Hindlimb muscle (tissue), 1 donor: ENCODE measurements at places on chromosomes 7 and 10. TPM values are rescaled to one million over a fixed set of nuclear protein-coding genes. Genes with fewer than 3 reads are reported as not detected.
A peak's percentile ranks its signal among the peaks of the same experiment; 100 is the strongest.

DNA sequence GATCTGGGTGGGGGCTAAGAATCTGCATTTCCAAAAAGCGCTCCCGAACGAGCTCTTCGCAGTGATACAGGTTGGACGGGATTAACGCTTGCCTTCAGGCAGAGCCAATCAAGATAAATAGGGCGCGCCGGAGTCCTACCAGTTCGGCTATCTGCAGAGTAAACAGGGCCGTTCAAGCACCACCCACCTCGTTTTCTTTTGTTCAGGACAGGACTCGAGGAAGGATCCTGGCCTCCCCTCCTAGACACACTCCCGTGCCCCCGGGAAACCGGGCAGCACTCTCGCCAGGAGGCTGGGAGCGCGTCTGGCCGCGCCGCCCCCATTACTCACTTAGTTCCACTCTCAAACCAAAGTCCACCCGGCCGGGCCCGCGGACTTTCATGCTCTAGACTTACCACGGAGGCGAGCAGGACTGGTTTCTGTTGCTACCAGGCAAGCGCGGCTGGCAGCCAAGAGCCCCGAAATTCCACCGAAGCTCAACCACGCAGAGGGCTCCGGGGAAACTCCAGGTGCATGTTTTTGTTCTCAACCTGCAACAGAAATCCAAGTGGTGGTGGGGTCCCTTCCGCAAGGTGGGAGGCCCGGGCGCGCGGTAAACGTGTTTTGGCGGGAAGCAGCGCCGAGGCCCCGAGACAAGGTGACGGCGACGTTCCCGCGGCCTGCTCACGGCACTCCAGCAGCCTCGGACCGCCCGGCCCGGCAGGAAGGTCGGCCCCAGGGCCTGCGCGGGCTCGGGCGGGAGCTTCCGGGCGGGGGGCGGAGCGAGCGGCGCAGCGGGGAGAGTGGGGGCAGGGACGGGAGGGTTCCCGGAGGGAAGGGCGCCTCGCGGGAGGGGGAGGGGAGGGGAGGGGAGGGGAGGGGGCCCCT is 12.7 kb downstream of the HNRNPF start:
- peak; percentile 80 for DNase-seq

Gene HIP1
- polyA plus RNA-seq = 25.2 TPM

DNA sequence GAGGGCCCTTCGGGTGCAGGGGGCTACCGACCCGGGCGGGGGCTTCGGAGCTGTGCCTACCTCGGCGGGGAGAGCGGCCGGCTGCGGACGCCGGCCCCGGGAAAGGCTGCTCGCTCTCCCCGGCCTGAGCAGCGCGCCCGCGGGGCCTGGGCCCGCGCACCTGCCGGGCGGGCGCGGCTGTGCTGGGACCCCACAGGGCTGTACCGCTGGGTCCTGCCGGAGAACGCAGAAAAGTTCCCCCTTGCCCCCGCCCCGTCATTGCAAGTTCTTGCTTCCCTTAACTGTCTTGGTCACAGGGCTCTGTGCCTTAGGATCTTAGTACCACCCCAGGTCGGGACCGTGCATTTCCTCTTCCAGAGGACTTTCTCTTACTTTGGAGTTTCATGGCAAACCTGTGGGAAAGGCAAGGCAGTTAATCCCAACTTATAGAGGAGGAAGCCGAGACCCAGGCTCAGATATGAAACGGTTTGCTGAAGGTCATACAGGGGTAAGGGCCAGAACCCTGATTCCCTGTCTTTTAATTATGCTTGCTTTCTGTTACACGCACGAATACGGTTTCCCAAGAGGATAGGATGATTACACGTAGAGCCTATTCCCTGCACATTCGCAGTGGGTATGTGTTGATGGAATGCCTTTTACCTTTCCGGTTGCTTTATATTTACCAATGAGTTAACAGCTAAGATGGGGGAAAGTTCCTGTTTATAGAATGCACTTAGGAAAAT is 652 bp downstream of the PCGF5 start:
- peak; percentile 17 for DNase-seq

- DNase-seq = peak; percentile 82
These were observed at the start of gene STK32C for GRCh38 chr10:132307823-132308586. STK32C (minus strand) TSS chr10:132307950; CDS start chr10:132307833, 117 bp downstream.

DNA sequence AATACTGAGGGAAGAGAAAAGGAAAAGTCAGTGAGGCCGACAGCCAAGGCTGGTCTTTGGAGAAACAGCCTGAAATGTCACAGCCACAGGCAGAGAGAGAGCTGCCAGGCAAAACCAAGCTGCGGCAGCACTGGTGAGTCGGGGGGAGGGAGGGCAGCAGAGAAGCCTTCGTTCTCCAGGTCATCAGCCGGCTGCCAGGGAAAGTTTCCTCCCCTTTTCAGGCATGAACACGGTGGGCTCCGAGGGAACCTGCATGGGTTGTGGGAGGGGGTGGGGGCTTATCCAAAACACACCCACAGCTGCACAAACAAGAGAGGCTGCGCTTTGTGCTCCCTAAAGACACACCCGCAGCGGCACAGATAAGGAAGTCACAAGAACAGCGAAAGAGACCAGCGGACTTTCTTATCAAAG is 62.3 kb upstream of the NKX6-2 start:
- no peak for DNase-seq

GRCh38 chr7:127674361-127674760 is 22.4 kb downstream of the SND1 start:
- no peak for DNase-seq

DNA sequence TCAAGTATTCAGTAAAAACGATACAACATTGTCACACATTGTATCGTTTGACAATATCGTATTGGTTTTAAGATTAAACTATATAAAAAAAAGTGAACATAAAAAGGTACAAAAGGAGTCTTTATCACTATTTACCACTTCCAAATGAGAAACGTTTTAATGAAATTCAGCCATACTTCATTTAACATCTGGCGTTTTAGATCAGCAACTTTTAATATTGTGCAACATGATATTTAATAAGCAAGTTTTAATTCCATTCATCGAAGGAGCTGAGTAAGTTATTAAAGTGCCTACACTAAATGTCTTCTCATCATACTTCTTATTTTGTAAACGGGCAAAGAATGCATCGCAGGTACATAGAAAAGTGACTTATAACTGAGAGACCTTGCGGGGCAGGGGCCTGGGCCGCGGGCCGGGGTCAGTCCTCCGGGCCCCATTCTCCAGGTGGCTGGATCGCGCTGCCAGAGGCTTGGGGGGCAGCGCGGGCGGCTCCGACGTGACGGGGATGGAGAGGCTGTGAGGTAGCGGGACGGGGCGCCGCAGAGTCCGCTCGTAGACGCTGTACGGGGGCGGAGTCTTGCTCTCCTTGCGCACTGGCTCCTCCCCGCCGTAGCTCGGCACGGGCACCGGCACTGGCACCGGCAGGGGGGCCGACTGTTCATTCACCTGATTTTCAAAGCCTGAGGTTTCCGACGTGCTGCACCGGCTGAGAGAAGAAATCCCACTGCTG is 165.8 kb upstream of the IMMP2L start:
- no peak for DNase-seq

Gene CYP26A1
- polyA plus RNA-seq = not detected

Gene NAT16
- polyA plus RNA-seq = not detected

Gene TMEM196
- not detected for polyA plus RNA-seq

GRCh38 chr10:31076610-31076988 is 44.9 kb upstream of the ZNF438 start:
- no peak for DNase-seq

DNA sequence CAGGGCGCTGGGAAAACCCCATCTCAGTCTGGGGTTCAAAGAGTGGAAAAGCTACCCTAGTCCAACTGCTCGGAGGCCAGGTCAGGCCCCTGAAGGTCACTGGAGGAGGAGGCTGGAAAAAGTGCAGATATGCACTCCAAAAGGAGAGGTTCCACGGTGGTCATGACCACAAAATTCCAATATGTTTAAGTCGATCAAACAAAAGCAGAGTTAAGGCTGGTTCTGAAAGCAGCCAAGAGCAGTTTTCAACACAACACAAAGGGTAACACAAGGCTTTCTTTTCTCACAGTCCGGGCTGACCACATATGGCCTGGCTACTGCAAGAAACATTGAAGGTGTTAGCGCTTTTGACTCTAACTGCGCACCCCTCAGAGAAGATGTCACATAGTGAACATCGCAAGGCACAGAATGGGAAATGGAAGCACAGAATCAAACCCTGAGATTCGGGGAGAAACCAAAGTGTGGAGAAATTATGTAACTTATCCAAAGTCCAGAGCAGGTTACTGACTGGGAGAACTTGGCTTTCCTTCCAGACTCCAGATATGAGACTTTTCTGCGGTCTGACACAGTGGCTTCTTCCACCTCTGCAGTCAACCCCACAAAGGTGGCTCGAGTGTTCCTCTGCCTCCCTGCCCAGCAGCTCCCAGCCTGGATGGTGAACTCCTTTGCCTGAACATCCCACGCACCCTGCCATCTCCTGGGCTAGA is 1.3 kb upstream of the GRB10 start:
- DNase-seq = no peak

- DNase-seq = no peak
These were observed 315.8 kb upstream of the ZNF32 start for GRCh38 chr10:43964486-43964885.

Gene CDC14C
- not detected for polyA plus RNA-seq

Gene TCAF2
- 22.4 TPM for polyA plus RNA-seq

DNA sequence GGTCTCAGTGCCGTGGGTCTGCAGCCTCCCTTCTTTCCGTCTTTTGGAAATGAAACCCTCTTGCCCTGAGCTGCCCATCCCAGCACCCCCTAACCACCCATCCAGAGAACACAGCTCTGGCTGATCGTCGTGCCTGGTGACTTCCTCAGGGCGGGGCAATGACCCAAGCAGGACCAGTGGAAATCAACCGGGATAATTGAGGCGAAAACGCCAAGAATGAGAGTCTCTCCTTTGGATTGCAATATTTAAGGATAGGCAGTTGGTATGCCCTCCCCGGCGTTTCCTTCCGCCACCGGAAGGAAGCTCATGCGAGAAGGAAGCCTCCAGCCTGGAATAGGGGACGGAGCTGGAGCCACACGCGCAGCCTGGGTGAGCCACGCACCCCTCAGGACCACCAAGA is 73.7 kb upstream of the PFKP start:
- no peak for DNase-seq

Gene MSS51
- polyA plus RNA-seq = 47.4 TPM

DNA sequence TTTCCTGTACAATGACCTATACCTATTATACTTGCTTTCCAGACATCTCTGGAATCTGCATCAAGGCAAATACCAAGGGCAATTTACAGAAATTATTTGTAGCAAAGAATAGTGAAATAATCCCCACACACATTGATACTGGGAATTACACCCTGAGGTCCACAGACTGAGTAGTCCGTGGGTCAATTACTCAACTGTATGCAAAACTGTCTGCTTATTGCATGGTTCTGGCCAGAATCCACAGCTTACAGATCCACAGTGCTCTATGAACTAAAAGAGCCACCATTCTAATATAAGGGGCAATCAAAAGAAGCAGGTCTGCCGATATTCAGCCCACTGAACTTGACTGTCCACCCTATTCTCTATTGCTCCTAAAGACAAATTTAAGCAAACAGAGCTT is 5.7 kb downstream of the CHCHD3 start:
- no peak for DNase-seq

DNA sequence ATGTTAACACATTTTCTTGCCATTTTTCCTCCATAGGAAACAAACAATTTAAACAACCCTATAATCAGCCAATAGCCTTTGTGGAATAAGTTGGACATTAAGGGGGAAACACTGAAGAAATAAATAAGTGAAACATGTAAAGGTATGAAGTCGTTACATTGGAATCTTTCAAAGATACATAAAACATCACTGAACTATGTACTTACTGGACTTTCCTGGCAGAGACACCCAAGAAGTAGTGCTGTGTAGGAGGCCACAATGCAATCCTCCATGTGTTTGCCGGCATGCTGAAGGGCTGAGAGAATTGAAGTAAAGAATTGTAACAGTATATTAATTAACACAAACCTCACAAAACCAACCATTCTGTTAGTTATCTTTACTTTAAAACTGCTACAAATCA is 76.5 kb upstream of the GRID1 start:
- no peak for DNase-seq

DNA sequence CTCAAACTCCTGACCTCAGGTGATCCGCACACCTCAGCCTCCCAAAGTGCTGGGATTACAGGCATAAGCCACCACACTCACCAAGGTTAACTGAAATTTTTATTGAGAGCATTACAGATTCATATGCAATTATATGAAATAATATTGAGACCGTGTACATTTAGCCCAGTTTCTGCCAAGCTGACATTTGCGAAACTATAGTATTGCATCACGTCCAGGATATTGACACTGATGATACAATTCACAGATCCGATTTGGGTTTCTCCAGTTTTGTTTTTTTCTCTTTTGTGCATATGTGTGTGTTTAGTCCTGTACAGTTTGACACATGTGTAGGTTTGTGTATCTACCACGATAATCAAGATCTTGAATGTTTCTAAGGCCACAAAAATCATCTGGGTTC is 627.9 kb upstream of the FOXK1 start:
- DNase-seq = no peak

DNA sequence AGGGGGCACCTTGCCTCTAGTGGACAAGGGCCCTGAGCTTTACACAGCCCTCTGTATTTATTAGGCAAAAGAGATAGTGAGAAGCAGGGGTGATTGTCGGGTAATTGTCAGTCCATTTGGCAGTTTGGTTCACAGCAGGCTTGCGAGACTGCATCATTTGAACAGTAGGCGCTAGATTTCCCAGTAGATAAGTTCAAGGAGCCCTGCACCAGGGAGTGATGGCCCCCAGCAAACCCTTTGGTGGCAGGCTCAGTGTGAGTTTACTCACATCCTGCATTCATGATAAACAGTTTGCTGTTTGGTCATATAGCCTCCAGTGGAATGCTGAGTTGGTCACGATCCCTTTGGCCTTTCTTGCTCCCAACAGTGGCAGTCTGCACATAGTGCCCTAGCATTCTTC is 59.4 kb downstream of the MARCHF5 start:
- no peak for DNase-seq

DNA sequence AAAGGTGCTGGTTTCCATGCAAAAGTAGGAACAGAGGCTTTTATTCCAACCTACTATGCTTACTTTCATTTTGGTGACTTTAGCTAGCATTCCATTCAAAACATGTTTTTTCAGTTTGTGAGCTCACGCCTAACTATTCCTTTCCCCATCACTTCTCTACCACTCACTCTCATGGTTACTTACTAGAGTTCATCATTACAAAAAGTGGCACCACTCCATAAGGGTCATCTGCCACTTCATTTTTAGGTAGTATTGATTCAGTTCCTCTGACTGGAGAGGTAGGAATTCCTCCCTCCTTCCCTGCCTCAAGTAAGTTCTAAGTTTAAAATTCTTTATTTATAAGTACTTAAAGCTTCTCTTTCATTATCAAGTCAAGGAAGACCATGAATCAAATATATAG is 543.1 kb downstream of the HTR7 start:
- DNase-seq = no peak

- DNase-seq = no peak
These were observed 77.2 kb downstream of the C7orf25 start for GRCh38 chr7:42834676-42835075.

DNA sequence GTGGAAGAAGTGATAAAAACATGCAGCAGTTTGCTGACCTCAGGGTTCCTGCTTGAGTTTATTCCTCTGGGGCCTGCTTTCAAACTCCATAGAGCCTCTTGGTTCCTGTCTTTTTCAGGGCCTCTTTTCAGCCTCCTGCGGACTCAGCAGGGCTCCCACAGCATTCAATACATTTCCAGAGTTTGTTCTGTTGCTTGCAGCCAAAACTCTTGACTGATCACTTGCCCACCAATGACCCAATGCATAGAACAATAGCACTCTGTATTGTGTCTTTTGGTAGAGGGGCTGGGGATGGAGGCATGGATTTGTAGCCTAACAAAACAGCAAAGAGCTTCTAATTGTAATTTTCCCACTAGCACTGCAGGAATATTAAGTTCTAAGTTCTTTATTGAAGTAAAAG is 50.8 kb upstream of the CREB5 start:
- DNase-seq = no peak

GRCh38 chr10:66180581-66181318 is 745.1 kb upstream of the LRRTM3 start:
- DNase-seq = peak; percentile 54

- no peak for DNase-seq
These were observed 150.9 kb downstream of the SEMA3A start for GRCh38 chr7:84043661-84044191.
